Posterior vena cava (tissue), 2 donors: ENCODE measurements at places on chromosomes 13 and 19.

DNA sequence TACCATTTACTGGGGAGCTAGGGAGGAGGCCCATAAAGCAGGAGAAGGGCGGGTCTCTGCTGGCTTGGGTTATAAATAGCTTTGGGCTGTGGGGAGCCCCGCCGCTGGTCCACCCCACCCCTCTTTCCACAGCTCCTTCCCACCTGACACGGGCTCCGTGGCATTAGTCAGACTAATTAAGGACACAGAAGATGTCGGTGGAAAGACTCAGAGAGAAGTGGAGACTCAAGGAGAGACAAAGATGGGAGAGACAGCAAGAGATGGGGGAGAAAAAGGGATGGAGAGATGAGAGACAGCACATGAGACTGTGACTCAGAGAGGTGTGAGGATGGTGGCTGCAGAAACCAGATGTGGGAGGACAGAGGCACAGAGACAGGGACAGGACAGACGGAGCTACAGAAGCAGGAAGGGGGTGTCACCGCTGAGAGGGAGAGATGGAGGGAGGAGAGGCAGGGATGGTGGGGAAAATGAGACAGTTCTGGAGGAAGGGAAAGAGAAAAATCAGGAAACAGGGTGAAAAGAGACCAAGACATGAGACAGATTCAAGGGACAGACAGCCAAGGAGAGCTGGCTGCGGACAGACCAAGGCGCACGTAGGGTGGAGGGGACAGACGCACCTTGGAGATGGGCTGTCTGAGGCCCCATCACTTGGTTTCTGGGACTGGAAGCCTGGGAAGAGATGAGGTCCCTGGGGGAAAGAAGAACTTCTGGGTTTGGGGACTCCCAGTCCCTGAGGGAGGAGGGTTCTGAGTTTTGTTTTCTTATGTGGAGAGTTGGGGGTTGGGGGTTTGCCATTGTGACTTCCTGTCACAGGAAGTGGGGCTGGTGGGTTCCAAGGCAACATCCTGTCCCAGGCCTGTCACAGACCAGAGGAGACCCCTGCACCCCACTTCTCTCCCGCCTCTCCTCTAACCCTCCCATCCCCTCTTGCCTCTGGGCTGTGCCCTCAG lies 4.1 kb downstream of the ARHGEF1 start:
- DNase-seq: no peak

DNA sequence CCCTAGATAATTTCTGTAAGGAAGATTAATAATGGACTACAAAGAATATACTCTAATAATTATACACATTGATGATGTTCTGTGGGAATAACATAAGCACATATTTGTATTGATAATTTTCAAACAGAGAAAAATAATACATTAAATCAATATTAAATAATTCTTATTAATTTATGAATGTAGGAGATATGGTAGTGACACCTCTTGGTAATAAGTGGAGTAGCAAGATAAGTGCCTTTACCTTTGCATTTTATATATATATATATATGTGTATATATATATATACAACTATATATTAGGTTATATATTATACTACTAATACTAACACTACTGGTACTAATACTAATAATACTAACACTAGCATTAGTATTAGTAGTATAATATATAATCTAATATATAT lies 905.8 kb downstream of the SLITRK1 start:
- no peak for DNase-seq

DNA sequence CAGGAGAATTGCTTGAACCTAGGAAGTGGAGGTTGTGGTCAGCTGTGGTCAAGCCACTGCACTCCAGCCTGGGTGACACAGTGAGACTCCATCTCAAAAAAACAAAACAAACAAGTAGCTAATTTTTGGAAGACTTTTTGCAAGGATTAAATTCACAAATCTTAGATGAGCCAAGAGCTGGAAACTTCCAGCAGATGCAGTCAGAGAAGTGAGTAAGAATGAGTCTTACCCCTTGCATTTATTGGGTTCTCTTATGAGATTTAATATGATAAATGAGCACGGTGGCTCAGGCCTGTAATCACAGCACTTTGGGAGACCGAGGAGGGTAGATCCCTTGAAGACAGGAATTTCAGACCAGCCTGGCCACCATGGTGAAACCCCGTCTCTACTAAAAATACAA lies 44.9 kb upstream of the NBEA start:
- DNase-seq: no peak

- DNase-seq: no peak
Measured at GRCh38 chr13:76974618-76974975, 17.3 kb upstream of the CLN5 start.

GRCh38 chr19:42203700-42204099 lies 13.8 kb downstream of the DEDD2 start:
- DNase-seq: no peak

DNA sequence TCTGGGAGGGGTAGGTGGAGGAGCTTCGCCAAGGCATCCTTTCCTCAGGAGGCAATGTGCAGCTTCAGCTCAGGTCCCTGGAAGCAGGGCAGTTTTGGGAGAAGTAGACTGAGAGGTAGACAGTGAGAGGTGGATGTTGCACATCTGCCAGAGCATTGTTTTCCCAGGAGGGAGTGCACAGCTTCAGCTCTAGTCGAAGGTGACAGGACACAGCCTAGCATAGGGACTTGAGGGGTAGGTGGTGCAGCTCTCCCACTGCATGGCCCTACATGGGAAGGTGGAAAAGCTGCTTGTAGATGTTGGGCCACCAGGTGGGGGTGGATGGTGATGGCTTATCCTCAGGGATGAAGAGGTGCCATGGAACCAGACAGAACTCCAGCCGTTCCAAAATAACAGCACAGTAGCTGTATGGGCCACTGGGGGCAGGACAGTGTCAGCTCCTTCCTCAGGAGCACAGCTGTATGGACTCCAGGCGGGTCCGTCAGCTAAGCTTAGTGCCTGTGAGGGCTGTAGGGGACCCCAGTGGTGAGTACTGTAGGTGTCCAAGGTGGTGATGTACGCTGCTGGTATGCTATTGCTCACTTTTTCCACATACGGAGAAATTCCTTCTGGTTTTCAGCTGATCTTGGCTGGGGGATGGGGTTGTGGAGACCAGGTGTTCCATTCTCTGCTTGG lies 17.4 kb upstream of the ZNF543 start:
- no peak for DNase-seq

GRCh38 chr13:77431449-77431848 lies 104.1 kb upstream of the SCEL start:
- DNase-seq: no peak
